Fibroblast of mammary gland (primary cell): ENCODE measurements at places on chromosomes 7 and 10.

GRCh38 chr10:19888061-19888660, 71.9 kb downstream of the PLXDC2 start:
- no peak for DNase-seq

DNA sequence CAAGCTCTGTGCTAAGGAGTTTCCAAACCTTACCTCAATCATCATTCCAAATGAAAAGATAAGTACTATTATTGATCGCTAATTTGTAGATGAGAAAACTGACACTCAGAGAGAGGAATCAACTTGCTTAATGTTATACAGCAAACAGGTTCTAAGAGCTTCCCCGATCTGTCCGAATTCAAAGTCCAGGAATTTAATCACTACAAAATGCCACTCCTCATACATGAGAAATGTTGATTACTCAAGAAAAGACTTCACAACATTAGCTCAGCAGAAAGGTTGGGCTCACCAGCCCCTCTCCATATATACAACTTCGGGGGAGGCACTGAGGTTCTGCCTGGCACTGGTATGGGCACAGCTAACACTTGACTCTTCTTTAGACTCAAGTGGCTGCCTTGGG, 80.7 kb downstream of the SLC16A9 start:
- DNase-seq: no peak

DNA sequence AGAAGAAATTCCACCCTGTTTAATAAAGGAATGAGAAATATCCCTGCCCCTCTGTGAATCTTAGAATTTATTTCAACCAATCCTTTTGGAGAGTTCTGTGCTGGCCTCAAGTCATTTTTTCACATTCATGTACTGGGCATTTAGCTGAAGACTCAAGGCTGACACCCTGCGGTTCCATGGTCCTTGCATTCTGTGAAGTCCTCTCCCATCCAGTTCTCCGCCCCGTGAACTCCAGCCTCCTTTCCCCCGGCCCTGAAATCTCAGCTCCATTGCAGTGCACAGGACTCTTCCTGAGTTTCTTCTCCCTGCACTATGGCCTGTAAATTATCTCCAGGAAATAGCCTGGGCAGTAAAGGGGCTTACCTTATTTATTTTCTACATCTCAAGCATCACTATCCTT, 183.0 kb upstream of the KCND2 start:
- DNase-seq: peak; percentile 42

DNA sequence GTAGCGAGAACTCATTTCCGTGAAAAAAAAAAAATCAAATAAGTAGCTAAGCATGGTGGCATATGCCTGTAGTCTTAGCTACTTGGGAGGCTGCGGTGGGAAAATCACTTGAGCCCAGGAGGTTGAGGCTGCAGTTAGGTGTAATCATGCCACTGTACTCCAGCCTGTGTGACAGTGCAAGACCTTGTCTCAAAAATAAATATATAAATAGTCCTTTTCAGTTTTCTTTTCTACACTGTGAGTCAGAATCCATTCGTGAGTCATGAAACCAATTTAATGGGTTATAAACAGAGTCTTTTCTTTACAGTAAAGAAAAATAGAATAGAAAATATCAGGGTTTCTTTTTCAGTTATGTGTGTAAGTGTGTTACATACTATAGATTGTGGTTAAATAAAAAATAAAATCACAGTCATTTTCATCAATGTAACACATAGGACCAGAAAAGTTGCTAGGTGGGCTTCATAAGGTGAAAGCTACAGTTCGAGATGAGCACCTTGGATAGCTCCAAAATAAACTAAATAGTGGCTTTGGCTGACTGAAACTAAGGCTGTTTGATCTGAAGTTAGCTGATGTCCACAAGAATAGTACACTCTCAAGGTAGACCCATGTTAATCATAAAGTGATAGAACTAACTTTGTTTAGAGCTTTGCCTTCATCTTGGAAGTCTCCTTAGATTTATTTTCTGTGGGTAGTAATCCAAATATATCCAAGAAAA, 781.1 kb downstream of the GATA3 start:
- DNase-seq: no peak

DNA sequence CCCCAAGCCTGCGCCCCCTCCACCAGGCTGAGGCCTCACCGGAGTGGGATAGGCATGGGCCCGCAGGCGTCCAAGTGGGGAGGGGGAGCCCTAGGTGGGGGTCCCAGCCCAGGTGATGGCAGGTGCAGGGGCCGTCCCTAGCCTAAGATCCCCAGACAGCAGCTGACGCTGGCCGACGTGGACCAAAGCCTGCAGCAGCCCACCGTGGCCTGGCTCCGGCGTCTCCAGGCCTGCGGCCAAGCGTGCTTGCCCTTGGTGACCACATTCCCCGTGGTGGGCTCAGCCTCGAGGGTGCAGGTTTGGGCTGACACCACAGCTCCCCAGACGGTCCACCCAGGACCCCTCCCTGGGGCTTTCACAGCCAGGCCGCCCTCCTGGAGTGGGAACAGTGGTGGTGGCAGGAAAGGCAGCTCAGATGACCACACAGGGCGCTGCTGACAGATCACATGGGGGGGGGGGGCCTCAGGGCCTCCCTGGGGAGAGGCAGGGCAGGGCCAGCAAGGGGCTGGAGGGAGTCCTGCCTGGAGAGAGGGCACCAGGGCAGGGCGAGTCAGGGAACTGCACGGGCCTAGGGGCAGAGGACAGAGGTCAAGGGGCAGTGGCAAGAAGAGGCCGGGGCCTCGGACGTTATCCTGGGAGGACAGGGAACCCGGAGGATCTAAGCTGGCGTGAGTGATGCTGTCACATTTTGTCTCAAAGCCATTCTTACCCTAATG, 767 bp upstream of the ADAM8 start:
- DNase-seq: no peak

DNA sequence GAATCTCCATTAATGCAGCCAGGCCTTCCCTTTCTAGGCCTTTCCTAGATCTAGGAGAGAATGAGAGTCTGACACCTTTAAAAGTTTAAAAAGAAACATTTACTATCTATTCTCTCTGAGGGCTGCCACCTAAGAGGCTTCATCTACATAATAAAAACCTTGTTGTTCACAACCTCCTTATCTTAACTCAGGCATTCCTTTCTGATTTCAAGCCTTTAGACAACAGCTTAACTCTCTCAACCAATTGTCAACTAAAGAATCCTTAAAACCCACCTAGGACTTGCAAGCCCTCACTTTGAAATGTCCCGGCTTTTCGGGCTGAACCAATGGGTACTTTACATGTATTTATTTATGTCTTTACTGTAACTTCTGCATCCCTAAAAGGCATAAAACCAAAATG, 64.3 kb upstream of the RET start:
- no peak for DNase-seq

- DNase-seq: no peak
Measured at GRCh38 chr7:84085998-84086397, 108.6 kb downstream of the SEMA3A start.

GRCh38 chr10:15660990-15661389, 58.7 kb downstream of the ITGA8 start:
- DNase-seq: no peak

DNA sequence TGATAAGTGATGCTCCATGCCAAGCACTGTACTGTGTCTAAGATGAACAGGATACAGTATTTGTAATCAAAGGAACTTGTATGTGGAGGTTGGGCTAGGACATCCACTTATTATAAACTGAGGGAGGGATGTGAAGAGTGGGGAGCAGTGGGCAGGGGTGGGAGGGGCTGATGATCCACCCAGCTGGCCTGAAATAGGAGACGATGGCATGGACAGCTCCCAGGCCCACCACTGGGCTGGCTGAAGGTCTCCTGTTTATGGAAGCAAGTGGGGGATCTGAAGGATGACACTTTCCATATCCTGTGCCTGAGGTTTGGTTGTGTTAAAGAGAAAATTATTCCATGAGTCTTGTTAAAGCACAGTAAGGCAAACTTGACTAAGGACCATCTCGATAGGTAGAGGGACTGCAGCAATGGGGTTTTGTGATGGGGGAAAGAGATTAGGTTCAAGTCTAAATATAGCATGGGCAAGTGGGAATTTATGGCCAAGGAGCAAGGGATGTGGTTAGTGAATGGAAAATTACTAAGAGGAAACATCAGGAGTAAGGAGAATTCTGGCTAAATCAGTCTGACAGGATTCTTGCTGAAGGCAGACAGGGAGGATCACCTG, 124.6 kb downstream of the CCNY start:
- DNase-seq: no peak

GRCh38 chr10:67297637-67298181, 371.9 kb downstream of the LRRTM3 start:
- DNase-seq: no peak

DNA sequence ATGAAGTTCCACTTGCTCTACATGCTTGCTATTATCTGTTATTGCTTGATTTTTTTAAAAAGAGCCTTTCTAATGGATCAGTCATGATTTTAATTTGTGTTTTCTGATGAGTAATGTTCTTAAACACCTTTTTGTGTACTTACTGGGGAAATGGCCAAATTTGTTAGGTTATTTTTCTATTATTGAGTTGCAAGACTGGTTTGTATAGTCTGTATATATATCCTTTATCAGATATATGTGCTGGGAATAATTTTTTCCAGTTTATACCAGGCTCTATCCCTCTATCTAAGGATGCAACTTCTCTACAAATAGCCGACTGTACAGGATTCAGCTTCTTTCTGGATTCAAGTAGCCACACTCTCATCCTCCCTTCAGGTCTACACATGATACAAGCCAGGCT, 65.6 kb upstream of the SEC61G start:
- DNase-seq: no peak

GRCh38 chr7:157389951-157390730, 53.3 kb downstream of the DNAJB6 start:
- DNase-seq: peak; percentile 71

DNA sequence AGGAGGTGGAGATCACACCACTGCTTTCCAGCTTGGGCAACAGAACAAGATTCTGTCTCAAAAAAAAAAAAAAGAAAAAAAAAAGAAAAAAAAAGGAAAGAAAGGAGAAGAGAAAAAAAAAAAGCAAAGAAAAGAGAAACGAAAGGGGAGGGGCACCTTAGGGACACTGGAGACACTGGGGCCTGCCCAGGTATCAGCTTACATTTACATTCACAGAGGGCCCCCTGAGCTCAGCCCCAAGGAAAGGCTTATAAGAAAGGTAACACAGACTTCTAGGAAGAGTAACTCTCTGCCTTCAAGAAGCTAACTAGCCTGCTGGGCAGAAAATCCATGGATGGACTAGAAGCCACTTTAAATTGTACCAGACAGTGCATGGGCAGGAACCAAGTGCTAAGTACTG, 108.8 kb downstream of the NPY start:
- DNase-seq: no peak
